ENCODE measurements at places on chromosomes 12 and 14.

DNA sequence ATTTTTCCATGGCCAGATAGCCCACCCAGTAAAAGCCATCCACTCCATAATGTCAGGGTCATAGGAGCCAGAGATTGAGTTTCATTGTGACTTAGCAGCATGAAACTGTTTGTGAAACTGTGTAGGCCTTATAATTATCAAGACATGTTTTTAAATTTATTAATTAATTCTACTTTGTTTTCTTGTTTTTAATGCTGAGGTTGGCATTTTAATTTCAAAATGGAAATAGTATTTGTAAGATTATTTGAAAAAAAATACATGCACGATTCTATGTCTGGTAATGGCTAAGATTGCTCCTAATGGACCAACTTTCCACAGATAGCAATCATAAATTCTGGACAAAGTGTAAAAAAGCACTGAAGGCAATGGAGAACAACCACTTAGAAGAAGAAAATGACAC, 67.1 kb downstream of the GPR137C start:
- DNase-seq, result no peak

DNA sequence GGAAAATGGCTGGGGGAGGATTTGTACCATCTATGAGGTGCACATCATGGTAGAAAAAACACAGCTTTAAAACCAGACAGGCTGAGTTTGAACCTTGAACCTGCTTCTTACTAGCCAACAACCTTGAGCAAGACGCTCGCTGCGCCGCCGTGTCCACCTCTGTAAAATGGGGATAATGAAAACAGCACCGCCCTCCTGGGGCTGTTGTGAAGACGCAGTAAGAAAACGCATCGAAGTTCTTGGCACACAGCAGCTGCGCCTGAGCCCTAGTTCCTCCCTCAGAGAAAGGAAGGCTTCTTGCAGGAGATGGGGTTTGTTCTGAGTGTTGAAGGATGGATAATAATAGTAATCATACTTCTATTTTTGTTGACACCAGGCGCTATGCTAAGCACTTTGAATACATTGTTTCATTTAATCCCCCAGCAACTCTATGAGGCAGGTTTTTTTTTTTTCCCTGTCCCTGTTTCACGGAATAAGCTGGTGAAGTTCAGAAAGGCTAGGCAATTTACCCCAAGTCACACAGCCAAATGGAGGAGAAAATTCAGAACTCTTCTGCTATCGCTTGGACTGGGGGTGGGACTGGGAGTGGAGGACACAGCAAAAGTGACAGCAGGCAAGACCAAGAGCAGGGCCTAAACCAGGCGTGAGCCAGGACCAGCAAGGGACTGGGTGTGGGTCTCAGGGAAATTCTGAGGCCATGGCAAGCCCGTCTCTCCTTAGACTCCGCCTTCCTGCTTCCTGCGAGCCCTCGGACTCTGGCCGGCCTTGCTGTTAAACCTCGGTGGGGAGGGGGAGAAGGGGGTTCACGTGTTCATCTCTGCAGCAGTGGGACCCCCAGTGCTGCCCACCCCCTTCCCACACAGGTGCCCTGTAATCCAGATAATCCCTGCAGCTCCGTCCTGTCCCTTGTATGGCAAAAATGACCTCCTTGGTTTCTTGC, 97.5 kb downstream of the LRRC74A start:
- no peak for DNase-seq

GRCh38 chr12:123148655-123149054, 2.2 kb downstream of the PITPNM2 start:
- DNase-seq, result no peak

GRCh38 chr14:23146351-23146910, 27.4 kb upstream of the CEBPE start:
- no peak for DNase-seq

DNA sequence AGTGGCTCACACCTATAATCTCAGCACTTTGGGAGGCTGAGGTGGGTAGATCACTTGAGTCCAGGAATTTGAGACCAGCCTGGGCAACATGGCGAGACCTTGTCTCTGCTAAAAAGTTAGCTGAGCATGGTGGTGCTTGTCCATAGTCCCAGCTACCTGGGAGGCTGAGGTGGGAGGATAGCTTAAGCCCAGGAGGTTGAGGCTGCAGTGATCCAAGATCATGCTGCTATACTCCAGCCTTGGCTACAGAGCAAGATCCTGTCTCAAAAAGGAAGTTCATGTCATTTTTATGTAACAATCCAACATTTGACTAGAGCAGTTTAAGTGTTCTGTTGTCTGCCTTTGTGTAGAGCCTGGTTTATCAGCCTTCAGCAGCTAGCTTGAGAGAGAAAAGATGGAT, 6.2 kb downstream of the OXA1L start:
- no peak for DNase-seq
